ENCODE measurements at places on chromosomes 16 and 17.

GRCh38 chr16:568401-569258 is 1.1 kb upstream of the PIGQ start:
- DNase-seq = no peak

- no peak for DNase-seq
Observed at GRCh38 chr17:40779181-40779909, 3.0 kb downstream of the KRT27 start.

- DNase-seq = no peak
Observed at GRCh38 chr17:37031493-37032083, 82.8 kb downstream of the AATF start.

DNA sequence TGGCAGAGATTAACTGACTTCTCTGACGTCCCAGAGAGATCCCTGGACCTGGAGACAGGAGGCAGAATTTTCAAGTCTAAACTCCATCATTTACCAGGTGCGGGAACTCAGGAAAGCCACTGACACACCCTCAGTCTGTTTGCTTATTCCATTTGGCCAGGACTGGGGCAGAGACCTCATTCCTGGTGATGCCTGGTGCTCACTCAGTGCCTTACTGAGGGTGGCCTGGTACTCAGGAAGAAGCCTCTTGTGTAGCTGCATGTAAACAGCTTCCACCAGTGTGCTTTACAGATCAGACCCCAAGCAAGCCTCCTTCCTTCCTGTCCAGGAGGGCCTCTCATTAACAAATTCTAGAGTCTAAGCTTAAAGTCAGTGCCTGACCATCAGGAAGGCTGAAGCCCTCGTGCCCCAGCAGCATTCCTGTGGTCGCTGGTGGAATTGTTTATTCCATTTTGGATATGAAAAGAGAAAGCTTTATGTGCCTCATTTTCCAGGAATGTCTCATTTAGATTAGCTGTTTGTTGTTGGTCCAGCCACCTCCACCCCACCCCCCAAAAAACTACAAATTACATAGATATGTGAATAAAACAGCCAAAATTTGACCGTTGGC is 236.1 kb upstream of the CDH5 start:
- peak; percentile 30 for DNase-seq

DNA sequence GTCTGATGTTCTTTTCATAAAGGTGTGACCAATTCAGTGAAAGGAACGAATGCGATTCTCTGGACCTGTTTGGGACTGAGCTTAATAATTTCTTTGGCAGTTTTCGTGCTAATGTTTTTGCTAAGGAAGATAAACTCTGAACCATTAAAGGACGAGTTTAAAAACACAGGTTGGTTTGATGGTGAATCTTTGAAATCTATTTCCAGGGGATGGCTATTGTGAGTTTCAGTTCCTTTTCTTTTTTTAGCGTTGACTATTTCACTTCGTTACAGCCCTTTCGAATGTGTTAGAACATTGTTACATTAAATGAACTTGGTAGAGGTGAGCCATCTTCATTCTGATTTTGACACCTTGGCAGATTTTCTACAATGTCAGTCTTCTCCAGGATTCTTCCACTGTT is 1.2 kb downstream of the TNFRSF17 start:
- DNase-seq = no peak

DNA sequence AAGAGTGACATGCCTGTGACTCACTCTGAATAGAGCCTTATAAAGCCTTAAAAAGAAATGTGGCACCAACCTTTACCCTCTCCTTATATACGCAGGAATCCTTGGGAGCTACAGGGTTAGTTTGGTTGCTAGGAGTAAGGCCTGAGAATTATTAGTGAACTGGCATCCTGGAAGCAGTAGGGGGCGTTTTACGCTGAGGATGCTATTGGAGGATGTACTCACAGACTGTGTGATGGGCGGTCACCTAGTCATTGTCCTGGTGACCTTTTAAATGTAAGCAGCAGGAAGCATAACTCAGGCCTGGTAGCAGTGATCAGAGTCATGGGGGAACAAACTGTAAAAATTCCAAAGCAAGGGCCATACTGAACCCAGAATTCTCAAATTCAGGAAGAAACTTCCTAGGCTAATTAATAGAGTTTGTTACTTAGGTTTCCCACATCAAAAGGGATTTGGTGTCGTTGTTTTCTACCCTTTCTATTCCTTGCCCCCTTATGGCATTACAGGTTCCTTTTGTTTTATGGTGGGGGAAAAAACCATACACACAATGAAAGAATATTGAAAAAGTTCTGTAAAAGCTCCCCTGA is 153.8 kb downstream of the SNX11 start:
- peak; percentile 93 for DNase-seq

- DNase-seq = peak; percentile 47
Observed at GRCh38 chr17:36892112-36892838, 45.0 kb upstream of the LHX1 start.

GRCh38 chr17:6531575-6531974 is 24.8 kb downstream of the PITPNM3 start:
- no peak for DNase-seq

GRCh38 chr16:8936421-8936820 is 27.3 kb downstream of the USP7 start:
- DNase-seq = peak; percentile 90

GRCh38 chr17:75693500-75694481 is 26.7 kb downstream of the SAP30BP start:
- peak; percentile 79 for DNase-seq

DNA sequence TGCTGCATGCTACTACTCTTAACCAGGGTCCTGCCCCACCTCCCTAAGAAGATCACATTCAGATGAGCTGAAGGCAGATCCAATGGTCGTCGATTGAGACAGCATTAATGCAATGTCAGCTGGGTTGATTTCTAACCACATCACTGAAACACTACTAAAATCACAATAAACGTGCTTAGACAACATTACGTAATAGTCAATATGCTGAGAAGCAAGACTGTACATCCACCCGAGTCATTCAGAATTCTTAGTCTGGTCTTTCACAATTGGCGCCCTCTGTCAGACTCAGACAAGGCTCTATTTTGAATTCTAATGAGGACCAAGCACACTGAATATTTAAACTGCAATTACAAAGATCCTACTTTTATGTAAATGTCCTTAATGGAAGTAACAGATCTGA is 205.2 kb downstream of the STX8 start:
- no peak for DNase-seq

DNA sequence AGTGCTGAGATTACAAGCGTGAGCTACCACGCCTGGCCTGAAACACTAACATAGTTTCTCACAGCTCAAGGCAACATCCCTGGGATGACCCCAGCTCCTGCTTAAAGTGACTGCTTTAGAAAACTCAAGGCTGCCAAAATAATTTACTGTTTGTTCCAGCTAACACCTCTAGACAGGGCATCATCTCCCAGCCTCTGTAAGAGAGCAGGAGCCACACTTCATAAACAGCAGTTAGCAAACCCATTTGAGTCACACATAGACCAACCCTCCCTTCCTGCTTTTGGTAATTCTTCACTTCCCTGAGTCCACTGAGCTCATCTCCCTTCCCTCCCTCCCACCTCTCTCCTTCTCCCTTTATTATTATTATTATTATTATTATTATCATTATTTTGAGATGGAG is 201.3 kb downstream of the XYLT1 start:
- DNase-seq = no peak

DNA sequence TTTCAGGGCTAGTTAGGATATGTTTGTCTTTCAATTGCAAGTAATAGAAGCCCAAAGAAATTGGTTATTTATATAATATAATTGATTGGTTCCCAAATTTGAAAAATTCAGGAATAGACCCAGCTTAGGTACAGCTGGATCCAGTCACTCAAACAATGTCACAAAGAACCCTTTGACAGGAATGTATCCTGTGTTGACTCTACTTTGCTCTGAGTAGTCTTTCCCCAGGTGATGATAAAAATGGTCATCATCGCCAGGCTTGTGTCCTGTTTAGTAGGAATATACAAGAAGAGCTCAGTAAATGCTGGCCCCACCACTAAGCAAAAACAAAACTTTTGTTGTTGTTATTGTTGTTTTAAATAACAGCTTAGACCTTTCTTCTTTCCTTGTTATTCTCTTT is 35.0 kb downstream of the MAPT start:
- no peak for DNase-seq

- DNase-seq = no peak
Observed at GRCh38 chr16:49111351-49111750, 170.3 kb downstream of the CBLN1 start.

DNA sequence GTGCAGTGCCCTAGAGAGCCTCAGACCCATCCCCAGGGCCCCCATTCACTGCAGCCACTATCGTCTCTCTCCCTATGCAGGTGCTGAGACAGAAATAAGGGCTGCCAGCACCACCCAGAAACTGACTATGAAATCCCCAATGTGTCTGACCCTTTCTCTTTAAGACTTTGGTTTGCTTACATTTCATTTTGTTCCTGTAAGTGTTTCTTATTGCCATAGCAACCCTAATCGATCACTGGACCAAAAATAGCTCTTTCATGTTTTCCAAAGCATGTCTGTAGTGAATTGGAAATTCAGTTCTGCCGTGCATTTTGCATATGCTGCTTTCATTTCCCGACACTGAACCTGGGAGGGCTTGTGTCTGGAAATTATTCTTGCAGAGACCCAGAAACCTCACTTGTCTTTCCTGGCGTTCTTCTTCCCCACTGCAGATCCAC is 148.7 kb upstream of the NOL11 start:
- no peak for DNase-seq

DNA sequence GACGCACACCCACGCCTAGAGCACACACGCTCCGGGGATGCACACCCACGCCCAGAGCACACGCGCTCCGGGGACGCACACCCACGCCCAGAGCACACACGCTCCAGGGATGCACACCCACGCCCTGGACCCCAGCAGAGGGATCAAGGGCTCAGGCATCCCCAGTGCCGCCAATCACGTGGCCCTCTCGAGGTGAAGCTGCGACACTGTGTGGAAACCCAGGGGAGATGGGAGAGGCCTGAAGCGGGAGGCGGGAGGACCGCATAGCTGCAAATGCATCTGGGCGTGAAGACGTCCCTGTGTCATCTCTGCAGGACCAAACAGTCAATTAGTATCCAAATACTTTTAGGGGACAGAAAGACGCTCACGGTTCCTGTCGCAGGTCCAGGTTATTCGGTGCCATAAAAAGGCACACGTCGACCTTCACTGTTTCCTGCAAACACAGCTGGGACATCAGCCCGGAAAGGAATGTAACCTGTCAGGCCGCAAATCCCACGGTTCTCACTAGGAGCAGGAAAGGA is 56.4 kb downstream of the TBC1D16 start:
- no peak for DNase-seq

DNA sequence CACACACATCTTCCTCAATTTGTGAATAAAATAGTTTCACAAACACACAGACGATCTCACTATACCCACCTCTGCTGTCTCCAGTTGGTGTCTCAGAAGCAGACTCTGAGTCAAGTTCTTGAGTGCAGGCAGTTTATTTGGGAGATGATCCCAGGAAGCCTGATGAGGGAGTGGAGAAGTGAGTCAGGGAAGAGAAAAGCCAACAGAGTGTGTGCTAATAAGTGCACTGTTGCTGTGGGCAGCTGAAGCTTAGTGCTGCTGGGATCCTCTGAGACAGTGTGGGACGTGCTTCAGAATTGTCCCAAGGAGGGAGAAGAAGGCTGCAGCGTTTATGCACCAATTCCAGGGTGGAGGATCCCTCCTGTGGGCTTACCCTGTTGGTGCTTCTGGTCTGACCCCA is 423.2 kb upstream of the C16orf82 start:
- no peak for DNase-seq

- no peak for DNase-seq
Observed at GRCh38 chr16:20995711-20996110, 95.1 kb downstream of the LYRM1 start.

- DNase-seq = no peak
Observed at GRCh38 chr17:63505341-63505740, 17.8 kb upstream of the KCNH6 start.

All from mesendoderm (in vitro differentiated cells).